CD4-positive, alpha-beta memory T cell (primary cell): ENCODE measurements at places on chromosomes 4 and X.
A peak's percentile ranks its signal among the peaks of the same experiment; 100 is the strongest.

DNA sequence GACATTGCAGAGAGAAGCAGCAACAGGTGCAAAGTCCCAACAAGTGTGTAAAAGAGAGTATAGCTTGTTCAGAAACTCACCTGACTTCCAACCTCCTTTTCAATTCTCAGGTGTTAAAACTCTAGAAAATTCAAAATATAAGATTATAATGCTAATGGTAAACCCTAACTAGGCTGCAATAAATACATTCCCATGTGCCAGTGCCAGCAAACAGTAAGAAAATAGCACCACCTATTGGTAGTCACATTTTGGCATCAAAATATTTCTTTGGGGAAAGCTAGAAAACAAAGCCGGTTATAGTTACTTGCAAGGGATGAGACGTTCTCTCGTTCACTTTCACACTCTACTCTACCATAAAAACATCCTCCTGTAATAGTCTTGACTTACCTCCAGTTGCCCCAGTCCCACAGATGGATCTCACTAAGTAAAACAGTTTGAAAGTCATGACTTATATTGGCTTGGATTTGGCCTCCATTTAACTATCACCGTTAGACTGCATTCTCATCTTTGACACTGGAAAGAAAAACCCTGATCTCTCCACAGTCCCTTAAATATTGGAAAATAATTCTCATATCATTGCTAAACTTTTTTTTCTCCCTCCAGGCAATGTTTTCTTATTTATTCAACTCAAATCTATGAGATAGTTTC, 9.6 kb downstream of the BMP3 start:
- DNase-seq: peak; percentile 41

DNA sequence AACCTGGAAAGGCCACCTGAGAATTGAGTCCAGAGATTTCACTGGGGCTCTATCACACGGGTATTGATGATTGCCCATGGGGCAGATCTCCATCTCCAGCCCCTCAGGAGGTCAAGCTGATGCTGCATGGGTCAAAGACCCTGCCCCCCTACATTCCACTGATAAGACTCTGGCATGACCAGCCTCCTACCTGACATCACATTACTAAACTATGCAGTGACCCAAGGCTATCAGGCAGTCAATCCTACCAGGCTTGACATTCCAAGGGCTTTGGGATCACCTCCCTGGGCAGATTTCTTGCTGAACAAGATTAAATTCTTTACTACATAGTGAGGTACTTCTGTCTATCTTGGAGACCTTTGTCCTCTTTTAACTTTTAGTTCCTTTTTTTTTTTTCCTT, 192.7 kb upstream of the STS start:
- no peak for DNase-seq

DNA sequence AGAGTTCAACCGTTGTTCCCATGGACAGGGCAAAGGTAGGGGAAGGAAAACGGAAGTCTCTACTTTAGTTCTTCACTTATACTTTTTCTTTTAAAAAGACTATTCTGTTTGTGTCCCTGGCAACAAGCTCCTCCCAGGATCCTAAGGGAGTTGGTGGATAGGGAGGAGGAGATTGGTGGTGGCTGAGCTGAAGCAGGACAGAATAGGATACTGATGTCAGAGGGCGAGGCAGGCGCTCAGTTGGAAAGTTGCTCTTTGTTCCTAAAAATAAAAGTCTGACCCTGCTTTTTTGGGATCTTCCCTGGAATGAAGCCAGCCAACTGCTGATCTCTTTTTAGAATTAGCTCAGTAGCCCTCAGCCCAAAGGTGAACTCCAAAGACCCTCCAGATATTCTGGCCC, 104.7 kb downstream of the MGST2 start:
- DNase-seq: no peak

GRCh38 chr4:165678936-165679325, 194.1 kb upstream of the TLL1 start:
- no peak for DNase-seq

- no peak for DNase-seq
Observed at GRCh38 chrX:11887175-11887574, 129.1 kb downstream of the MSL3 start.

- no peak for DNase-seq
Observed at GRCh38 chr4:163606896-163607691, 112.6 kb downstream of the TMA16 start.

DNA sequence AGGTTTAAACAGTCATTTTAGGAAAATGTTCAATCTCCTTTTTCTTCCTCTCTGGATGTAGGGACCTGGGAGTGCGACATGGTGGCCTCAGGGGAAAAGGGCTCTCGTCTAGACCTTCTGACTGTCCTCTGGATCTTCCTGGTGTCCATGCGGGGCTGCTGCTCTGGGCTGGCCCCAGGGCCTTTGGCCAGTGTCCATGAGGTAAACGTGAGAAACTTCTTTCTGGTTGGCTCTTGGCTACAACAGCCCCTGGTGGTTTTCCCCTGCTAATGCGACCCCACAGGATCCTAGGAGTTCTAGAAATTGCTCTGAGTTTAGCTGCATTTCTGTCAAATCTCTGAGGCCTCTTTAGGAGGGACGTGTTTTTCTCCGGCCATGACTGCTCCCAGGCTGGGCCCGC, 85.7 kb downstream of the MFAP3L start:
- no peak for DNase-seq

GRCh38 chrX:153909024-153909979, 4.8 kb downstream of the AVPR2 start:
- no peak for DNase-seq
